ENCODE measurements at places on chromosomes 1 and 21.

- no peak for DNase-seq
These were observed 4.1 kb downstream of the OLFML3 start for GRCh38 chr1:113983391-113983790.

GRCh38 chr1:158800526-158800925 lies 19.5 kb upstream of the OR6N2 start:
- DNase-seq: no peak

DNA sequence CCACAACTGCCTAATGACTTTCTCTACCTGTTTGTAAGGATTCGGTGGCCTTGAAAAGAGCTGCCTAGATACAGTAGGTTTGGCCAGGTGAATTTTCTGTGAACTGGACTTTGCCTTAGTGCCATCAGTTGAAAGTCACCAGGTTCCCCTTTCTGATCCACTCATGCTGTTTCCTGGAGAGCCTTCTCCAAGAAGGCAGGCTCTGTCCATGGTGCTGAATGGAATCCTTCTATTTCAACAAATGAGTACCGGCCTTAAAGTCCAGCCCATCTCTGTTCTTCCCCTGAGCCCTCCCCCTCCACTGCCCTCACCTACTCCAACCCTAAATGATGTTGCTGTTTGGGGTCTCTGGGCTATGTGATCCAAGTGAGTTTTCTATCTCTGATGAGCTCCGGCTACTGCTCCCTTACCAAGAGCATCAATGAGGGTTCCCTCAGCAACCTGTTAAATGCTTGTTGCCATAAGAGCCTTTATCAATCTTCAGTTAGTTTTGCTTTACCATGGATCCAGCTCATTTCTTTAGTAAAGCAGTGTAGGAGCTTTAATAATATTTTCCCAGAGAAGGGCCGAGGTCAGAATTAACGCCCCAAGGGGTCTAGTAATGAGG lies 500.4 kb downstream of the PTPRU start:
- DNase-seq: no peak

DNA sequence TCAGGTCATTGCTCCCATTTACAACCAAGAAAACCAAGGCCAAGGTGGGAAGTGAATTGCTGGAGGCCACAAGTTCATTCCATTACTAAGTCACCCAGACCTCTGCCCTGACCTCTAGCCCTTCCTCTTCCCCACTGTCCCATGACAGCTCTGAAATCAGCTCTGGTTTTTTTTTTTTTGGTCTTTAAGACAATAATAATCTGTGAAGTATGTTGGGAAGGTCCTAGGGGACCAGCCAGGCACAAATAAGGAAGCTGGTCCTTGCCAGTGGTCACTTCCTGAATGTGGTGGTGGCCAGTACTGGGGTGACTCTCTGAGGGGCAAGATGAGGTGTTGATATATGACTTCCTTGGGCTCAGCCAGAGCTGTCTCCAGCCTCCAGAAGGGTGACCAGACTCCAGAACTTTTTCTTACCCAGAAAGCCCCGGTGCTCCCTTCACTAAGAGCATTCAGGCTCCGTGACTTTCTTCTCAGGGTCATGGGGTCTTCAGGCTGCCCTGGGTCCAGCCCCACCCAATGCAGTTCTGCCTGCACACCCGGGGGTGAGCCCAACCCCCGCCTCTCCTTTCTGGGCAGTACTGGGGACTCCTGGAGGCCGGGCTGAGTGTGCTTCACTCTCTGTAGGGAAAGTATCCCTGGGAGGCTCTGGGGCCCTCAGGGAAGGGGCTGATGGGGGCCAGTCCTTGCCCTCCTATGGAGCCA lies 159.6 kb downstream of the PTPRU start:
- DNase-seq: no peak

GRCh38 chr1:200364831-200365230 lies 45.0 kb downstream of the ZNF281 start:
- no peak for DNase-seq

DNA sequence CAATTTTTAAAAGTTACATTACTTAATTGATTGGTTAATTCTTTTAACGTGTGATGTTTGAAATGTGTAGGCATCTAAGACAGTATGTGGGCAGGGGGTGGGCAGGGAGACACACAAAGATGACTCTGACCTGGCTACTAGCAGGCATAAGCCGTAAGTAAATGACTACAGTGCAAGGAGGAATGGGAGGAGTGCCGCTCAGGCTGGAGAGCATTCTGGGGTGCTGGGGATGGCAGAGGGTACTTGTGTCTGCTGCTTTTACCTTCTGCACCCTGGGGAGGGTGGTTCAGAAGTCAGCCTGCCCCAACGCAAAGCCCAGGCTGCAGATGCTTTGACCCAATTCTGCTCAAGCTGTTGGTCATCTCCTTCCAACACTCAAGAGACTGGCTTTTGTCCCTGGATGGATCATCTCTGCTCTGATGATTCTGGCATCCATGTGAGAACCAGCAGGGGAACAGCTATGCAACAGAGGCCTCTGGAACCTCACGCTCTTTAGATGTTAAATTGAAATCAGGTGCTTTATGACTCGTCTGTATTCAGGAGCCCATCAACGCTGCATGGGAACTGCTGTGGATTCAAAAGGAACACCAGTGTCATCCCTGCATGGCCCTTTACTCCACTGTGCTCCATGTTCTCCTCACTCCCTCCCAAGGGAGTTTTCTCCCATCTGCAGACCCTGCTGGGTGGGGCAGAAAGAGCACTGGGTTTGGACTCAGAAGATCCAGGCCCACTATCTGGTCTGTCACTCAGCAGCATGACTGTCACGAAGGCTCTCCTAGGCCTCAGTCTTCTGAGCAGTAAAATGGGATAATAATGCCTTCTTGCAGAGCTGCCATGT lies 78.8 kb downstream of the FAM78B start:
- no peak for DNase-seq

GRCh38 chr1:221180704-221181368 lies 301.6 kb downstream of the HLX start:
- DNase-seq: no peak

DNA sequence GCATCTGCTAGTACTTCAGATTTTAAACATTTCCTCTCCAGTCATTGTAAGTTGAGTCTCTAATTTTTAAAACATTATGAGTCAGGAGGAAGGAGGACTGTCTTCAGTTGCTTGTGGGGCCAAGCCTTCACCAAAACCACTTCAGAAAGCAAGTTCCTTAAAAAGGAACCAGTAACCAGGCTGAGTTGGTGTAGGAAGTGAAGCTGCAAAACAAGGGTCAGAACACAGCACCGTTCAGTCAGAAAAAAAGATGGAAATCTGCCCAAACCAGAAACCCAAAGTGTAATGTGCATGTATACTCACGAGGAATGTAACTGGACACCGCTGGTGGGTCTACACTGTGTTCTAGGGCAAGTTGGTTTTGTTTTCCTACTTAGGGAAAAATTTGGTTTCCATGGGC lies 402.1 kb downstream of the SETD4 start:
- no peak for DNase-seq

GRCh38 chr1:196098000-196098399 lies 510.2 kb downstream of the KCNT2 start:
- DNase-seq: no peak

DNA sequence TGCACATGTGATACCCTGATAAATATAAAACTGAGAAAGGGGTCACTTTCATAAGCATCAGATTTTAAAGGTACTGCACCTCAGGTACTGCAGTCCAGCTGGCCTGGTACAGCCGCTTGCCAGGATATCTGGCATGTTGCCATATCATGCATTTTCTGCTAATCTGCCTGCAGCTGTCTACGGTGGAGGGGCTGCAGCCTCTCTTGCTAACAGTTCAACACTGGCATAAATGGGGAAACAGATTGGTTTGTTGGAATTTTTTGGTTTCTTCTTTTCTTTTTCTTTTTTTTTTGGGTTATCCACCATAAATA lies 71.5 kb downstream of the MIS18A start:
- DNase-seq: no peak

- no peak for DNase-seq
These were observed 15.6 kb downstream of the LDLRAP1 start for GRCh38 chr1:25559031-25559430.

- no peak for DNase-seq
These were observed 486.5 kb downstream of the SIPA1L2 start for GRCh38 chr1:232143315-232143886.

DNA sequence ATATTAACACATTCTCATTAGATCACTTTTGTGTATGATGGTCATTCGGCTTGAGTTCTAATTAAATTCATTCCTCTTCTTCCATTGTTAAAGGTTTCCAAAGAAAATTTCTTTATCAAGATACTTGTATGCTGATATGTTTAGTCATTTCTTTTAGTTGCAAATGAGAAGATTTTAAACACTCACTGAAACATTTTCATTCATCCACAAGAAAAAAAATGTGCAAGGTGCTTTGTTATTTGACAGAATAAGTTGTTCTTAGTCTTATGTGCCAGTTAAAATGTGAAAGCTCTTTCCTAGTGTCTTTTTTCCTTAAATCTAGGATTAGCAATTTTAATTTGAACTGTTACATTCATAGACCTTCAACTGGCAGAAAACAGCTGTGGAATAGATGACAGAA lies 727.0 kb upstream of the NEGR1 start:
- DNase-seq: no peak

- DNase-seq: no peak
These were observed 282 bp upstream of the LYPLAL1 start for GRCh38 chr1:219173434-219173757.

DNA sequence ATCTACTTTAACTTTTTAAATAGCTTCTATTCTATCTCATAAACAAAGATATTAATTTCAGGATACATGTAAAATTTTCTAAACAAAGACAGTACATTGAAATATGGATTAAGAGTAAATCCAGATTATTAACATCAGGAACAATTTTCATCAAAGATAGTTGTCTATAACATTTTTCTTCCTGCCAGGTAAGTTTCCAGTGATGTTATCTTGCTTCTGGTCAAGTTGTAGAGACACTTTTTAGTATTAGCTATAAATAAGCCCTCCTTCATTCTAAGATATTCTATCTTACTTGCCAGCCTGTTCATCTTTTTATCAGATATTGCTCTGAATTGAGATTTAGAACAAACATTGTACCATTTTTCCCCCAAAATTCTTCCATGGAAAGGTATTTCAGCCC lies 94.4 kb upstream of the KCTD3 start:
- no peak for DNase-seq

DNA sequence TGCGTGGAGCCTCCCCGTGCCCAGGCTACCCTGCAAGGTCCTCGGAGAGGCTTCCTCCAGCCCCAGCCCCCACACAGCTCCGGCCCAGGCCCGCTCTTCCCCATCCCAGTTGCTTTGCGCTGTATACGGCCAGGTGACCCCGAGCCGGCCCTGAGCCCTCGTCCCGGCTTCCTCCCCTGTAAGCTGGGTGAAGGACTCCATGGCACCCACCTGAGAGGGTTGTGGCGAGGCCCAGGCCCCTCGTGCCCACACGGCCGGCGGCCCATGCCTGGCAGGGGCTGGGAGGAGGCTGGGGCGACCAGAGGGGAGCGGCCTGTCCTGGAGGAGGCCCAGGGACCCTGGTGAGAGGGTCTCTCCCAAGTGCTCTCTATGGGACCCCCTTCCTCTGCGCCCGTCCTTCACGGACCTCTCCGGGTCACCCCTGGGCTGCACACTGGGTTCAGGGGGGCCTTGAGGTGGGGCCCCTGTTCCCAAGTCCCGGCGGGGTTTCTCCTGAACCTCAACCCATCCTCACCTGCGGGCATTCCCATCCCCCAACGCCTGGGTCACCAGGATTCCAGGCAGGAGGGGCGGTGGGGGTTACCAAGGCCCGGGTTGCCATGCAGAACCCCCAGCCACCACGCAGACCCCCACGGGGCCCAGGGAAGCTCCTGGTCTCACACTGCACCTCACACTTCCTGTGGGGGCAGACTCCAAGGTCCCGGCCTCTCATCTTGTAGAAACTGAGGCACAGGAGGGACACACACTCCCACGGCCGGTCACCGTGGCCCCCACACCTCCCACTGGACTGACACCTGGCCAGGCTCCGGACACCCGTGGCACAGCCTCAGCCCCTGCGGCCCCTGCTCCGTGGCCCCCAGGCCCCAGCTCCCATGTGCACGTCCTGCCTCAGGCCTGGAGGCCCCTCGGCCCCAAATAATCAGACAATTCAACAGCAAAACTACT lies 25.2 kb downstream of the COL6A1 start:
- DNase-seq: no peak

GRCh38 chr21:27796106-27796505 lies 829.2 kb upstream of the ADAMTS5 start:
- DNase-seq: no peak

GRCh38 chr21:37257967-37258877 lies 8.9 kb downstream of the VPS26C start:
- DNase-seq: peak; percentile 59

GRCh38 chr1:87115891-87116290 lies 201.5 kb downstream of the HS2ST1 start:
- no peak for DNase-seq

GRCh38 chr1:78070210-78070609 lies 24.4 kb downstream of the GIPC2 start:
- no peak for DNase-seq

DNA sequence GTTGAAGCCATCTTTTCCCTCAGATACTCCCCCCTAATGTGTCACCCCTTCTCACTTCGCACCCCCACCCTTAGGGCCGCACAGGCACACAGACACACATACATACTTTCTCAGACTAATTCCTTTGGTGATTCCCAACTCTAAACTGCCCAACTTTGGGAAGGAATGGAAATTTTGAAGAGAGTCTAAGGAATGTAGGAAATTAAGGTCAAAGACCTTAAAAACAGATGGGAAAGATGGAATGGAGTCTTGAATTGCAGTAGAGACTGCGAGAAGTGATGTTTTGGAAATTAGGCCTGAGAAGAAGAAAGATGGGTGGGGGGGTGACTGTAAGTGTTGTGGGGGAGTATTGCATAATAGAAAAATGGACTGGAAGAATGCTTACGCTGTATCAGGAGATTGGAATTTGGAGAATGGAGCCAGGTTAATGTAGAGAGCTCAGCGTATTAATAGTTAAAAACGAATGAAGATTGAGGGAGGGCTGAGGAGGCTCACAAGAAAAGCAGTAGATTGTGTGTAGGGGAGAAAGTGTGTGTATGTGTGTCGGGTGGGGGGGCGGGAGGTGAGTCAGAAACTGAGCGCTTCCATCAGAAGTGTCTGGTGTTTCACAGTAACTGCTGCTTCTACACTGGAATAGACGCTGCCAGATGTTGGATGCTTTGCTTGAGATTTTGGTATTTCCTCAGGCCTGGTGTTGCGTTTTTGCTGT lies 1.7 kb downstream of the PIP5K1A start:
- no peak for DNase-seq

DNA sequence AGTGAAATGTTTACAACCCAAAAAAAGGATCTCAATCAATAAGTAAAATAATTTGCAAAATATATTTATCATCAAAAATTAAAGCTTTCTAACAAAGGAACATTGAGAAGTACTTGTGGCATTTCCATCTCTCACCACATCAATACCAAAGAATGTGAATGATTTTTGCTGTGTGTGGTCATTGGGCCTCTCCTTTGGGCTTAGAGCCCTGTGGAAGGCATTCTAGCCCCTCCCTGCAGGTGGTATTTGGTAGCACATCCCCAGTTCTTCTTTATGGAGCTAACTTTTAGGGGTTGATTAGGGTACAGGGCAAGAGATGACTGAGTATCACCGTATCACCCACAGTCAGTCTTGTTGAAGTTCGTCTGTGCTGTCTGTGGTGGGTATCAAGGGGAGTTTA lies 294.1 kb upstream of the SGIP1 start:
- DNase-seq: no peak

- no peak for DNase-seq
These were observed 3.8 kb upstream of the ZNF692 start for GRCh38 chr1:248862695-248862997.

GRCh38 chr1:213985209-213986019 lies 2.4 kb upstream of the PROX1 start:
- DNase-seq: no peak

GRCh38 chr1:85607921-85608265 lies 27.3 kb downstream of the CCN1 start:
- DNase-seq: no peak

GRCh38 chr1:2587071-2587859 lies 688 bp downstream of the PRXL2B start:
- no peak for DNase-seq

All from activated CD8-positive, alpha-beta memory T cell treated with anti-CD3 and anti-CD28 coated beads for 4 hours (primary cell).